ENCODE measurements at places on chromosomes 13 and 19.

DNA sequence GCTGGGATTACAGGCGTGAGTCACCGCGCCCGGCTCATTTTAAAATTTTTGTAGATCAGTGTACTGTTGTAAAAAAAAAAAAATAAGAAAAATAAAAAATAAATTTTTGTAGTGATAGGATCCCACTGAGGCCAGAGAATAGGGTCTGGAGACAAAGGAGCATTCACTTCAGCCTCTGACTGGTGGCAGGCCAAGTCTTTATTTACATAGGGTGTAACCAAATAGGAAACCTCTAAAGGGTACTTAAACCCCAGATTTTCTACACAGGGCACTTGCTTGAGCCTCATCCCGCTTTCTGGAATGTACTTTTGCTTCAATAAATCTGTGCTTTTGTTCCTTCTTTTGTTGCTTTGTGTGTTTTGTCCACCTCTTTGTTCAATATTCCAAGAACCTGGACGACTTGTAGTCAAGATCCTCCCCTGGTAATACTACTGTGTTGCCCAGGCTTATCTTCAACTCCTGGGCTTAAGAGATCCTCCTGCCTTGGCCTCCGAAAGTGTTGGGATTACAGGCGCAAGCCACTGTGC is 2.1 kb upstream of the PDCD2L start:
- DNase-seq, result no peak

- DNase-seq, result no peak
Observed at GRCh38 chr13:98780451-98780850, 28.0 kb upstream of the SLC15A1 start.

- no peak for DNase-seq
Observed at GRCh38 chr13:24802074-24802473, 38.1 kb downstream of the RNF17 start.

GRCh38 chr13:113528813-113529180 is 38.3 kb upstream of the DCUN1D2 start:
- no peak for DNase-seq

GRCh38 chr13:113357529-113357928 is 6.4 kb downstream of the GRTP1 start:
- no peak for DNase-seq

DNA sequence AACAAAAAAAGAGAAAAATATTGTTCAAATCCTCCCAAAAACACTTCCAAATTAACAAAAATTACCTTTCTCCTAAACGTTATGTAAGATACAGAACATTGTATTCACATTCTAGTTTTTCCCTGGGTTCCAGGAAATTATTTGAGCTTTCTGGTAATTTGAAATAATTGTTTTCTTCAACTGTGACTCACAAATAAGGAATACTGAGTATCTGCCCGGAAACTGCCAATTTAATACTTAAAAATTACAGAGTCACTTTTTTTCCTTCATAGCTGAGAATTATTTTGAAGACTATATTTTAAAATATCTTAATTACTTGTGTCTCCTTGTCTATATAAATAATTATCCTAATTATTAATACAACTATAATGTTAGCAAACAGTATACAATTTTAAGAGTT is 709.0 kb upstream of the ARGLU1 start:
- no peak for DNase-seq

- no peak for DNase-seq
Observed at GRCh38 chr19:43895727-43896308, 39.3 kb downstream of the ZNF45 start.

DNA sequence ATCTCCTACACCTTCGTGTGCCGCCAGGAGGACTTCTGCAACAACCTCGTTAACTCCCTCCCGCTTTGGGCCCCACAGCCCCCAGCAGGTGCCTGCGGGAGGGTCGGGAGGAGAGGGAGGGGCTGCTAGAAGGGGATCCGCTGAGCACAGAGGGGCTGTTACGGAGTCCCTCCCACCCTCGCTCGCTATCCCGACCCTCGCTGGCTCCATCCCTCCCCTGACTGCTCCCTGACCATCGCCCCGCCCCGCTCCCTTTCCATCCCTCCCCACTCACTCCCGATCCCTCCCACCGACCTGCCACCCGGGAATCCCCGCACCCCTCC is 780 bp downstream of the CD177 start:
- no peak for DNase-seq

GRCh38 chr13:51002736-51003135 is 93.1 kb downstream of the RNASEH2B start:
- no peak for DNase-seq

GRCh38 chr13:77333594-77333993 is 6.7 kb upstream of the MYCBP2 start:
- DNase-seq, result no peak

GRCh38 chr13:36026531-36026930 is 104.7 kb downstream of the DCLK1 start:
- no peak for DNase-seq

DNA sequence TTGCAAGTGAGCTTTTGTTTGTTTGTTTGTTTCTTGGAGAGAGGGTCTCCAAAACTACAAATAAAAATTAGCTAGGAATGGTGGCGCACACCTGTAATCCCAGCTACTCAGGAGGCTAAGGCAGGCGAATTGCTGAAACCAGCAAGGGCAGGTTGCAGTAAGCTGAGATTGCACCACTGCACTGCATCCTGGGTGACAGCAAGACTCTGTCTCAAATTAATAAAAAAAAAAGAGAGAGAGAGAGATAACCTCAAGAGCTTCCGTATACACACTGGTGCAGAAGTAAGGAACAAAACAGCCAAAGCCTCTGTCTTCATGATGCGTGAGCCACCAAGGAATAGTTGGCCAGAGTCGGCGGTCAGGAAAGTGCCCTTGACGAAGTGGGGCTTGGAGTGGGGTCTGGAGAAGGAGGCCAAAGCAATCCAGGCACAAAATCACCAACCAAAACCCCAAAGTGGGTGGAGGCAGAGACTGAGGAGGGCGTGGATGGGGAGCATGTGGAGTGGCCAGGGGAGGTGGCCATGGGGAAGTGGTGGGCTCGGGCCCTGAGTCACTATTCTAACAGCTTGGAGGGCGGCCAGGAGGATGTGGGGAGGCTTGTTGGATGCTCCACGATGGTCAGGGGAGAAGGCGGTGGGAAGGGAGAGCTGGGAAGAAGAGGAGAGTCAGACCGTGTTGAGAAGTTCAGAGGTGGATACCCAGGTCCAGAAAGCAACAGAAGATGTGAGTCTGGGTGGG is 21.2 kb upstream of the TOMM40 start:
- DNase-seq, result no peak

GRCh38 chr13:31835932-31836331 is 96.6 kb downstream of the RXFP2 start:
- no peak for DNase-seq

DNA sequence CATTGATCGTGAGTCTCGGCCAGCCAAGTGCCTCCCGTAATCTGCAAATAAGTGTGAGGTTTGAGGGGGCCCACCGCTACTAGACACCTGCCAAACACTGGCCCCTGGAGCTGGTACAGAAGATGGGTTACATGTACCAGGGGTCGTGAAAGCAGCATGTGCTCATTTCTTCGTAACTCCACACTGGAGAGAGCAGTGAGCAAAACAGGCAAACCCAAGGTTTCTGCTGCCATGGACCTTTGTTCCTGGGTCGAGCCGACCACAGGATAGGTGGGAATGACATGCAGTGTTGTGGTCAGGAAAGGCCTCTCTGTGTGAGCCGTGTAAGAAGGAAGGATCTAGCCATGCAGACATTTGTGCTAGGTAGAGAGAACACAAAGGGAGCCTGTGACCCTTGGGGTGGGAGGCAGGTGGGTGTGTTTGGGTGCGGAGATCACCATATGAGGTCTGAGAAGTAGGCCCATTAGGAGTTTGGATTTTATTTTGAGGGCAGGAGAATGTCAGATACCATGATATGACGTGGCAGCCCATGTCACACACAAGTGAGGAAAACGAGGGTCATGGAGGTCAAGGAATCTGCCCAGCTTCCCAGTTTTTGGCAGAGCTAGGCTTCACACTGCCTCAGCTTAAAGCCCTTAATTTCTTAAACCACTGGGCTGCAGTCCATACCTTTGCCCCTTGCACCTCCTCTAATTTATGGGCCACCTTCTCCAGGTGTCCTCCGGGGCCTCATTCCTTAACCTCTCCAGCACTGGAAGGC is 919 bp downstream of the GTF3A start:
- DNase-seq, result no peak

GRCh38 chr19:4650159-4650558 is 10.8 kb downstream of the TNFAIP8L1 start:
- DNase-seq, result no peak

DNA sequence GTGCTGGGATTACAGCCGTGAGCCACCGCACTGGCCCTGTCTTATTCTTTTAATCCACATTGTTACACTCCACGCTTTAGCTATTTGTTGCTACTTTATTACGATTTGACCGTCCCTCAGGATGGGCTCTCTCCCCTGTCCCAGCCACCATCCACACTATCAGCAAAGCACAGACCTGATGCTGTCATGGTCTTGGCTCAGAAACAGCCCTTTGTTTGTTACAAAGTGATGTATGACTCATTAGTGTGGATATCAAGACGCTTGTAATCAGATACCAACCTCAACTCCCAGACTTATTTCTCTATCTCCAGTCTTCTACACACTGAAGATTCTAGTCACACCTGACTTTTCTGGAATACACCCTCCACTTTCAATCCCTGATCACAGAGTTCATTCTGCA is 84.6 kb upstream of the FREM2 start:
- DNase-seq, result no peak

- no peak for DNase-seq
Observed at GRCh38 chr13:88806438-88806837, 1135.3 kb downstream of the SLITRK5 start.

DNA sequence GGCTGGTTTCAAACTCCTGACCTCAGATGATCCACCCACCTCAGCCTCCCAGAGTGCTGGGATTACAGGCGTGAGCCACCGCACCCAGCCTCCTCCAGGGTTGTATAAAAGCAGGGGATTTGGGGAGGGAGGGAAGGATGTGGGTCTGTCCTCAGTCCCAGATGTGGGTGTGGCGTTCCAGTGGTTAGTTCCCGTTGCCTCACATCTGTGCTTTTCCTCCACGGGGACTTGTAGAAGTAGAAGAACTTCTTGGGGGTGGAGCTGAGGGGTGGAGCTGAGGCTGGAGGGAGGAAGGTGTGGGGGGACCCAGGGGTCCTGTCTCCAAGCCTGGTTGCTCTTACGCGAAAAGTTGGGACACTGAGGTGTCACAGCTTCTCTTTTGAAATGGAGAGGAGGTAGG is 514 bp upstream of the MCEMP1 start:
- DNase-seq, result no peak

GRCh38 chr13:30319655-30320054 is 12.3 kb upstream of the KATNAL1 start:
- DNase-seq, result no peak

- DNase-seq, result no peak
Observed at GRCh38 chr19:11612816-11613511, 15.7 kb downstream of the ZNF627 start.

GRCh38 chr13:100620792-100621191 is 32.2 kb upstream of the GGACT start:
- DNase-seq, result no peak

DNA sequence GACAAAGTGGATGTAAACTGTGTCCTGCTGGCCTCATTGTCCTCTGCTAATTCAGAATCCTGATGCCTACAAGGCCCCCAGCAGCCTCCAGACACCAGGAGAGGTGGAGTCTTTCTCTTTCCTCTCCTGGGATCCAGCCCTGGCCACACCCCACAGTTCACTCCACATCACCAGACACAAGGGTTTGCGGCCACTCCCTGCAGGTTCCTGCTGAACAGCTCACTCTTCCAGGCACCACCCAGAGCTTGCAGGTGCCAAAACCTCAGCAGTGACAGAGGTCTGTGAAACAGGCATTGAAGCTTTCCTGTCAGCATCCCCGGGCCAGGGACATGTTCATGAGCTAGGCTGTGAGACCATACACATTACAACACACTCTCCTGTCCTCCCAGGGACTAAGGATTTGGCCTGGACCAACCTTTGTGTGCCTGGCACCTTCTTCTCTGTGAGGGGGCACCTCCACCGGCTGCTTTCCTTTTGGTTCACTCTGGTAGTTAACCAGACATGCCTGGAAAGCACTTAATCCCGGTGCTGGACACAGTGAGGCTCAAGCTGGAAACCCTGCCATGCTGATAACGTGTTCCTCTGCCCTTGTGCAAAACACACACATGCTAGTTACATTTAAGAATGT is 11.1 kb upstream of the ATP12A start:
- no peak for DNase-seq

DNA sequence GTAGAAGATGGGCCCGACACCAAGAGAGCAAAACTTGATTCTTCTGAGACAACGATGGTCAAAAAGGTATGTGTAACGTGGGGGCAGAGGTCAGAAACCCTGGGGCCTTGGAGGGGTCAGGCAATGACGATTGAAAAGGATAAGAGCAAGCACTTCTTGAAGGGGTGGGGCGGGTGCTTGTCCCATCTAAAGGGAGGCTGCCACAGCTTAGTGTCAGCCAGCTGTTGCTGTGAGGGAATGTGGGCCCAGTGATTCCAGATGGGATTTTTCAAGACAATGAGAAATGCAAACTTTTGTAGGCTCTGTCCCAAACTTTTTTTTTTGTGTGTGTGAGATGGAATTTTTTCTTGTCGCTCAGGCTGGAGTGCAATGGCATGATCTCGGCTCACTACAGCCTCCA is 24.5 kb downstream of the SAE1 start:
- DNase-seq, result no peak

- DNase-seq, result no peak
Observed at GRCh38 chr13:38180126-38180525, 169.5 kb upstream of the UFM1 start.

DNA sequence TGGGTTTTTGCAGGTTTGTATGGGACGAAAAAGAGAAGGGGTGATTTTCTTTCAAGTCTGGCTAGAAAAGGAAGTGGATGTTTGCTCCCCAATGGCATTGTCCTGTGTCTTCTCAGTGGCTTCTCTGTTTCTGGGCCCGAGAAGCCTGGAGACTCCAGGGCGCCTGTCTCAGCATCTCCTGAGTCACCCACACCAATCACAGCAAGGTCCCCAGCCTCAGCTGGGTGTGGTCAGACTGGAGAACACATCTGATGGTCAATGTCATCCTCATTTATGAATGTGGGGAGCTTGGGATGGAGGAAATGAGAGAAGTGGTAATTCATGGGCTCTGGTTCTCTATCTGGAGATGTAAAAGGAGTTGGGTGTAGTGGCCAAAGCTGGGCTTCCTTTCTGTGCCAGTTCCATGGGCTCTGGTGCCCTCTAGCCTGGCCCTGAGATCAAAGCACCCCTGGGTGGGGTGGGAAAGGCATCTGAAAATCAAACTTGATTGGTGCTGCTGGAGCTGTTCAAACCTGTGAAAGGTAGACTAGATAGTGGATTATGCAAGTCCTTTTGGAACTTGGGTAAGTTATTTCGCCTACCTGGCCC is 13.4 kb downstream of the RASL11A start:
- no peak for DNase-seq
